ENCODE measurements at places on chromosomes 2 and 18. TPM values are rescaled to one million over a fixed set of nuclear protein-coding genes. Genes with fewer than 3 reads are reported as not detected.

OSBPL6 gene
- polyA plus RNA-seq: 2.3 TPM

LANCL1 gene
- polyA plus RNA-seq: 20.1 TPM

SATB2 gene
- 0.75 TPM for polyA plus RNA-seq

STPG4 gene
- not detected for polyA plus RNA-seq

IL36RN gene
- polyA plus RNA-seq: not detected

ASPRV1 gene
- 0.84 TPM for polyA plus RNA-seq

RNU2-63P gene
- not detected for polyA plus RNA-seq

DNA sequence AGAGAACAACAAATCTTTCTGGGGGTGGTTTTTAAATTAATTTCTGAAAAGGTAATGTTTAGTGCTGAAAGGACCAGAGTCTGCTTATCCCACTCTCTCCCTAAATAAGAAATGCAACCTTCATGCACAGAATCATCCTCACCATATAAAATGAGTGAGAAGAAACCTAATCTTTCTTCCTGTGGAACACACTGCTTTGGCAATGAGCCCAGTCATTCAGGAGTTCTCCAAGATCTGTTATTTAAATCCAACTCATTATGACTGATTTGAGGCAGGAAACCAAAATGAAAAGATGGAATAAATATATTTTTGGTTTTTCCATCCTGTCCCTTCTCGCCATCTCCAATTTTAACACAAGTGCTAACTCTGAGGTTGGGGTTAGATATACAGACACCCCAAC is 228.3 kb downstream of the SRBD1 start:
- no peak for DNase-seq

GRCh38 chr18:56696966-56697365 is 45.8 kb downstream of the WDR7 start:
- DNase-seq: no peak

DNA sequence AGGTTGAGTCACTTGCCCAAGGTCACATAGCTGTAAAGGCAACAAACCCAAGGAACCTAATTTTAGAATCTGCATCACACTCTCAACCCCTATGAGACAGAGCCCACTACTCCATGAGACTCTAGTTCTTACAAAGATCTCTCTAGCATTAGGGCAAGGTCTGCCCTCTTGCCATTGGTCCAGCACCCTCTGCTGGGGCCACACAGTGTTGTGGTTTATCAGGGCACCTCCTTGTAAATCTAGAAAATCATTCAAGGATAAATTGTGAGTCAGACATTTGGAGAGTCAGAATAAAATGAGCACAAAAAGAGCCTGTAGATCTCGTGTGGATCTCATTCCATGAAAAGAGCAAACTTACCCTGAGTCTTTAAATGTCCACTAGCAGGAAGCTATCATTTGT is 91.2 kb downstream of the SLC8A1 start:
- DNase-seq: peak; percentile 31

GRCh38 chr2:197328461-197328860 is 17.9 kb upstream of the ANKRD44 start:
- no peak for DNase-seq

DNA sequence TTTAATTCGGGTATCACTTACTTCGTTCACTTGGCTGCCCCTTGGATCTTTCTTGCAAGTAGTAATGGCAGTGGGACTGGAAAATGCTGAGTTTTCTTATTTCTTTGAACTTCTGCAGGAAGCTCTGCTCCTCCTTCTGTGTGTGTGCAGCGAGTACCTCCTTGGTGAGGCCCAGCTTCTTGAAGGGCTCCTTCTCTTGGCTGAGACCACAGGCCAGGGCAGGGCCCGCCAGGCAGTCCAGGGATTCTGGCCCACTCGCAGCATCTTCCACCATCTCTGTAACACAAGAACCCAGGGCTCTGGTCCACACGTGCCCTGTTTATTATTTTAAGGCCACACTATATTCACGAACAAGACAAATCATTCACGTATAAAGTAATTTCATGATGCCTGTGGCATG is 15.8 kb upstream of the HES6 start:
- no peak for DNase-seq

DNA sequence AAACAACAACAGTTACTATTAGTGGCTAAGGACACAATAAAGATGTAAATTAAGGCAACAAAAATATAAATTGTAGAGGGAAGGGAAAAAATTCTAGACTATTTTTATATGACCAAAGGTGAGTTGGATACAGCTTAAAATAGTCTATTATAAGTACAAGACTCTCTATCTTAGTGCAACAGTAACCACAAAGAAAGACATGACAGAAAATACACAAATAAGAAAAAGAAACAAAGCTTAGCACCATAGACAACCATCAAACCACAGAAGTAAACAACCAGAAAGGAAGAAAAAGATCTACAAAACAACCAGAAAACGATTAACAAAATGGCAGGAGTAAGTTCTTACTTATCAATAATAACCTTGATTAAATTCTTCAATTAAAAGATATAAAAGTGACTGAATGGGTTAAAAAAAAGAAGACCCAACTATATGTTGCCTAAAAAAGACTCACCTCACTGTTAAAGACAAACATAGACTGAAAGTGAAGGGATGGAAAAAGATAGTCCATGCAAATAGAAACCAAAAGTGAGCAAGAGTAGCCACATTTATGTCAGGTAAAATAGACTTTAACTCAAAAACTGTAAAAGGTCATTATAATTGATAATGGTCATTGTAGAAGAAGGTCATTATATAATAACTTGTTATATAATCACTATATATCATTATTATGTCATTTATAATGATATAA is 62.5 kb downstream of the USP40 start:
- no peak for DNase-seq

GRCh38 chr2:221372159-221372884 is 199.8 kb downstream of the EPHA4 start:
- no peak for DNase-seq

- no peak for DNase-seq
Observed at GRCh38 chr2:200454927-200455801, 54.7 kb downstream of the KCTD18 start.

DNA sequence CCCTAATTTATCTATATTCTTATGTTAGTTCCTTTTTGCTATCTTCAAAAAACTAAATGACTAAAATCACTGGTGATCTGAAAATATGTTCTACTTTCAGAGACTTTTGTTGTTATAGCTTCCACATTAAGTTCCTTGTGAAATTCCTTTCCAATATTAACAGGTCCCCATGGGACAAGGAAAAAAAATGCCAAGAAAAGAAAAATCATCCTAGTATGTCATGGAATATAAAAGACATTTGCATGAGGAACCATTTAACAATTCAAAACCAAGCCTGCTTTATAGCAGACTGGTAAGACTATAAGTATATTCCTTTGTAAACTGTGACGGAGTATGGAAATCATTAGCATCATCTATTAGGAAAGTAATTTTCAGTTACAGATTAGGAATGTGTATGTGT is 48.1 kb downstream of the COBLL1 start:
- no peak for DNase-seq

DNA sequence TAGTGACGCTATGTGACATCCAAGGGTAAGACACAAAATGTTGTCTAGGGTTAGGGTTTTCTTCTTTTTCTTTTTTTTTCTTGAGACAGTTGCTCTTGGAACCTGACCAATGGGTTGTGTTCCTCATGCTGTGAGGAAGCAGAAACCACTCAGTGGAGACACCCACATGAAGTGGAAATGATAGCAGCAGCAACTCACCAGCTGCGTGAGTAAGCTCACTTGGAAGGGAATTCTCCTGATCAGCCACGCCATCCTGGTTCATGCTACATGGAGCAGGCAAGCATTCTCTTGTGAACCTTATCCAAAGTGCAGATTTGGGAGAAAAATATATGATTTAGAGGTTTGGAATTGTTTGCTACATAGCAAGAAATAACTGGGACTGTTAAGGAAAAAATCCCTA is 863.7 kb downstream of the EPHA4 start:
- DNase-seq: no peak

DNA sequence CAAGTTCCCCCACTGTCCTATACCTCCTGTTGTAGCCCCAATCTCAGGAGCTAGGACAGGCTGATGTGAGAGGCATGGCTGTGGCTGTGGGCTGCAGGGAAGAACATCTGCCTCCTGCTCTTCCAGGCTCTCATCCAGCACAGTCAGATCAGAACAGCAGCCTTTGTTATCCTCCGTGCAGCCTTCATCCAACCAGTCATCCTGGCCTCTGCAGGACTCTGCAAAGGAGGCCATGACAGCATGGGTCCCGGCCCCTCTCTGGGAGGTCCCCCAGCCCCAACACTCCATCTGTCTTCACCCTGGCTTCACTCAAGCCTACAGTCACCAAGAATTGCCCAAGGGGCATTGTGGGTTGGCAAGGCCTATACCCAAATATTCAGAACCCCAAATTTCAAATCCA is 223.2 kb upstream of the COPS8 start:
- no peak for DNase-seq

- no peak for DNase-seq
Observed at GRCh38 chr2:229176136-229176535, 95.0 kb downstream of the PID1 start.

DNA sequence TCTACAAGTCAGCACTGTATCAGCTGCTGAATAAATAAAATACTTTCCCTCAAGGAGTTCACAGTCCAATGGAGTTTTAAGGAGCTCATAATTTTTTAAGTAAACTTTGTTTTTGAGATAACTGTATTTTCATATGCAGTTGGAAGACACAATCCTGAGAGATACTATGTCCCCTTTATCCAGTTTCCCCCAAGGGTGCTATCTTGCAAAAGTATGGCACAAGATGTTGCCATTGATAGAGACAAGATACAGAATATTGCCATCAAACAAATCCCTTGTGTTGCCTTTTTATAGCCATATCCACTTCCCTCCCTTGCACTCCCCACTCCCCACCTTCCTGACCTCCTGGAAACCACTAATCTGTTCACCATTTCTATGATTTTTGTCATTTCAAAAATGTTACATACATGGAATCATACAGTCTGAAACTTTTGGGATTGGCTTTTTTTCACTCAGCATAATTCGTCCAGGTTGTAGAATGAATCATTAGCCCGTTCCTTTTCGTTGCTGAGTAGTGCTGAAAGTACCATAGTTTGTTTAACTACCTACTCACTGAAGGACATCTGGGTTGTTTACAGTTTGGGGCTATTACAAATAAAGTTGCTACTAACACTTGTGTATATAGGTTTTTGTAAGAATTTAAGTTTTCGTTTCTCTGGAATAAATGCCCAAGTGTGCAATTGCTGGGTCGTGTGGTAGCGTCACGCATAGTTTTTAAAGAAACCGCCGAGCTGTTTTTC is 30.2 kb upstream of the SERTAD2 start:
- DNase-seq: no peak

GRCh38 chr18:46607926-46608325 is 49.1 kb downstream of the LOXHD1 start:
- no peak for DNase-seq

- no peak for DNase-seq
Observed at GRCh38 chr18:11343096-11343495, 193.7 kb upstream of the PIEZO2 start.

DNA sequence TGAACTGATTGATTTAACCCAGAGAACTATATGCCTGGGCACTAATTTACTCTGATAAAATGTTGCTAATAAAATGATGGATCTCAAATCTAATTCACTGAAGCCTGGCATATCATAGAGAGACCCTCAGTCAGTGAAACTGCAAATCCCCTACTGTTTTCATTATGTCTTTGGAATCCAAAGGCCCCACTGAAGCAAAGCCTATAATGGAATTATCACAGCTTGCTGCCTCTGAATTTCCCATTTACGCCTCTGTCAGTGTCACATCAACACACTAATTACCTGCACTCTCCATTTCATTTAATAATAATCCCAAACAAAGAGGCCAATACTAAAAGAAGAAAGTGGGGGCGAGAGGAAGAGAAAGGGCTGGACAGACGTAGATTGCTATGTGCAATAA is 470.9 kb downstream of the MBD2 start:
- DNase-seq: no peak

DNA sequence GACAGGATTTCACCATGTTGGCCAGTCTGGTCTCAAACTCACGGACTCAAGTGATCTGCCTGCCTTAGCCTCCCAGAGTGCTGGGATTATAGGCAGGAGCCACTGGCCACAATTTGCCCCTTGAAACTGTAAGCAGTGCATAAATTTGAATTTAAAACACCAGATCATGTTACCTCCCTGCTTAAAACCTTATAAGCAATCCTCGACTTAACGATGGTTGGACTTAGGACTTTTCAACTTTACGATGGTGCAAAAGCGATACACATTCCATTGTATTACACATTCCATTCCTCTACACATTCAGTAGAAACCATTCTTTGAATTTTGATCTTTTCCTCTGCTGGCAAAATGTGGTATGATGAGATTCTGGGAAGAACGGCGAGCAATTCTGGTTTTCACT is 23.2 kb upstream of the EFR3B start:
- DNase-seq: no peak

DNA sequence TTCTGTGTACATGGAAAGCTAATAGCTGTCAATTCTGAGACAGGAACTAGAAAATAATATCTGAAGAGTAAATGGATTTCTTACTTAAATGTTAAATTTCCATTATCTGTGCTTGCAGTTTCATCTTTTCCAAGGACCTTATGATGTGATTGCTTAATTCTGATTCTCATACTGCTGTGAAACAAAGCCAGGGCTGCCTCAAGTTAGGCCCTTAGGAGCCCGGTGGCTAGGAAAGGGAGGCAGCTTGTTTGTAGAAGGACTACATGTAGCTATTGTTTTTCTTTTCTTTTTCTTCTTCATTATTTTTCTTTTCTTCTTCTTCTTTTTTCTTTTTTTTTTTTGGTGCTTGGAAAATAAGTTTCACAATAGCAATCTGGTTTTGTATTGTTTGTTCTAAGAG is 50.5 kb downstream of the XRCC5 start:
- no peak for DNase-seq

DNA sequence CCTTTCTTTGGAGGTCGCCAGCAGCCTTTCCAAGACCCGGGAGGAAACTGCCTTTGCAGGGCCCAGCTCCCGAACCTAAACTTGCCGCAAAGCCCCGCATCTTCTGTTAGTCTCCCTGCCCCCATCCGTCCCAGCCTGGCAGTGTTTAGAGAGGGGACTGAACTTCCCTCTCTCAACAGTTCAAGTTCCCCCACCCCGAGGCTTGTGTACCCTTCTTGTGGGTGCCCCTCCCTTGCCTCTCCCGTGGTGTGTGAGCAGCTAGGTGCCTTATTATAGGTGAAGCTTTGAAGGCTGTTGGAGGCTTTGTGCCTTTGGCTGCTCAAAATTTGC is 1.4 kb downstream of the LBH start:
- no peak for DNase-seq

GRCh38 chr2:241728627-241729026 is 5.8 kb upstream of the D2HGDH start:
- DNase-seq: peak; percentile 94

DNA sequence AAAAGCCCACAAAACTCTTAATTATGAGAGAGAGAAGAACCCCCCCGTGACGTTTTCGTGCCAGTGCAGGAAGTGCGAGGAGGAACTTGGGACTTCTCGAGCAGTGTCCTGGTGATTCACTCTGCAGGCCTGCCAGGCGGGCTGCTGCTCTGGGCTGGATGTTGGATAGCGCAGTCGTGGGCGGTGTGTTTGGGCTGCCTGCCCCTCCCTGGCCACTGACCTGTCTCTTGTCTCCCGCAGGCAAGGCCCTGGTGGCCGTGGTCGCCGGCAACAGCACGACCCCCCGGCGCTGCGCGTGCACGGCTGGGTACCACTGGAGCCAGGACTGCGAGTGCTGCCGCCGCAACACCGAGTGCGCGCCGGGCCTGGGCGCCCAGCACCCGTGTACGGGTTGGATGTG is 29.0 kb downstream of the TNFRSF11A start:
- DNase-seq: no peak

GRCh38 chr18:63974991-63975390 is 5.1 kb downstream of the SERPINB8 start:
- no peak for DNase-seq

All from right cardiac atrium (tissue), 5 donors.